ENCODE measurements at places on chromosomes 3 and 15.

GRCh38 chr3:94099311-94099710, 36.5 kb downstream of the NSUN3 start:
- no peak for DNase-seq

GRCh38 chr3:39186692-39187151, 5.7 kb downstream of the XIRP1 start:
- DNase-seq = no peak

- no peak for DNase-seq
Measured at GRCh38 chr15:37262922-37263608, 162.7 kb upstream of the MEIS2 start.

DNA sequence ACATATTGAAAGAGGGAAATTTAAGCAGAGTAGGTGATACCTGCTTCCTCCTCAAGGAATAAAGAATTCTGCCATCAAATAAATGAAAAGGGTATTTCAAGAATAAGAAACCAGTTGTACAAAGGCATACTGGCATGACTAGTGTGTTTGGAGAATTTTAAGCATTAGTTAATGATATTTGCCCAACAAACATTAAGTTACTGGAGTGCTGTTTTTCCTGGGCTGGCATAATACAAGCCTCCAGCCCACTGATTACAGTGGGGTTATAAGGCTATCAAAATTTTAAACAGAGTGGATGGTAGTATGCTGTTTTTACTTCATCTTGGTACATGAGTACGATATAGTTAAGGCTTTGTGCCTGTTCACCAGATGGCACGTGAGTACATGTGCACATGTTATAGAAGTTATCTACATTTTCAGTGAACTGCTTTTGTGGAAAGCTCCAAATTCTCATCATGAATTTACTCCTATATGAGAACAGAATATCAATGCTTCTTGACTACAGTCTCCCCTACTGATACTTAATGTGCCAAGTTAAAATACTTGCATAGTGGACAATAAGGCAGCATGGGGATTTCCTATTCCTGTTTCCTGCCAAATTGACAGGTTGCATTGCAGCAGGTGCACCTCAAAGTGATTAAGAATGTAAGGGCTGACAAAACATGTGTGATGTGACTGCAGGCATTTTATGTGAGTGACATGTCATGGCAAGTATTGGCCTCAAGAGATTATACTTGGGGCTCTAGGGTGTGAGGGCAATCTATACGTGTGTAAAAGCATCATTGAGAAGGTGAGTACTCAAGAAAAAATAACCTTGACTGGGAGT, 14.9 kb downstream of the NAALADL2 start:
- no peak for DNase-seq

- DNase-seq = no peak
Measured at GRCh38 chr15:60476713-60477112, 2.2 kb downstream of the ICE2 start.

- DNase-seq = no peak
Measured at GRCh38 chr15:98167722-98168268, 207.3 kb downstream of the ARRDC4 start.

Data from T-helper 22 cell (primary cell).